ENCODE measurements at places on chromosomes 11 and 22.

GRCh38 chr11:41245704-41246398 lies 213.6 kb downstream of the LRRC4C start:
- H3K36me3 ChIP-seq = no peaks in the 10 kb centered on the region
- DNase-seq = no peak
- no peaks in the 10 kb centered on the region for H3K27me3 ChIP-seq

DNA sequence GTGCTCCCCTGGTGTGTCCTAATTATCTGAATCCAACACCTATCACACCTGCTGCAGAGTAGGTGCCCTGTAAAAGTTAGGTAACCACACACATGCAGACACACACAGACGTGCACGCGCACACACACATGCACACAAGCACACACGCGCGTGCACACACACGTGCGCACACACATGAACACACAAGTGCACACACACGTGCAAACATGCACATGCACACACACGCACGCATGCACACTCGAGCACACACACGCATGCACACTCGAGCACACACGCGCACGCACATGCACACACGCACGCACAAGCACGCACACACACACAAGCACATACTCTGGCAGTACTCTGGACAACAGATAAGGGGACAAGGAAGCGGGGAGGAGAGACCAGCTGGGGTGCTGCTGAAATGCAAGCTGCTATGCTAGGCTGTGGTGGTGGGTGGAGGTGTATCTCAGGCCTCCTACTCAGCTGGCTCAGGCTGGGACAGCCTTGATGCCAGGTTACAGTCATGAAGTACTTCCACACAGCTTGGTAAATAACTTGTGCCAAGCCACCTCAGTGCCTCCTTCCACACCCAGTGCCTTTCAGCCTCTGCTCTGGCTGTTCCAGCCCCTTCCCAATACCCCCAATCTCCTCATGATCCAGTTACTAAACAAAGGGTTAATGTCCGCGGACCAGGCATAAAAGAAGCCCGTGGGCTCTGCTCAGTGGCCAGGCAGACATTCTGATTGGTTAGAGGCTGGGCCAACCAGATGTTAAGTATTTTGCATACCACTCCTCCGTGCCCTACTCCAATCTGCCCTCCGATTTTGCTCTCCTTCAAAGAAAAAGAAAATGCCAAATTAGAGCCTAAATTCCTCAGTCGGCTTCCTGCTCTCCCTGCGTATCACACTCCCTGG lies 374.1 kb downstream of the TENM4 start:
- no peak for DNase-seq
- no peaks in the 10 kb centered on the region for H3K27me3 ChIP-seq
- peak overlapping the region; percentile 39 for H3K4me3 ChIP-seq
- peaks cover 8% of the 10 kb centered on the region for H3K4me1 ChIP-seq
- H3K36me3 ChIP-seq = no peaks in the 10 kb centered on the region

DNA sequence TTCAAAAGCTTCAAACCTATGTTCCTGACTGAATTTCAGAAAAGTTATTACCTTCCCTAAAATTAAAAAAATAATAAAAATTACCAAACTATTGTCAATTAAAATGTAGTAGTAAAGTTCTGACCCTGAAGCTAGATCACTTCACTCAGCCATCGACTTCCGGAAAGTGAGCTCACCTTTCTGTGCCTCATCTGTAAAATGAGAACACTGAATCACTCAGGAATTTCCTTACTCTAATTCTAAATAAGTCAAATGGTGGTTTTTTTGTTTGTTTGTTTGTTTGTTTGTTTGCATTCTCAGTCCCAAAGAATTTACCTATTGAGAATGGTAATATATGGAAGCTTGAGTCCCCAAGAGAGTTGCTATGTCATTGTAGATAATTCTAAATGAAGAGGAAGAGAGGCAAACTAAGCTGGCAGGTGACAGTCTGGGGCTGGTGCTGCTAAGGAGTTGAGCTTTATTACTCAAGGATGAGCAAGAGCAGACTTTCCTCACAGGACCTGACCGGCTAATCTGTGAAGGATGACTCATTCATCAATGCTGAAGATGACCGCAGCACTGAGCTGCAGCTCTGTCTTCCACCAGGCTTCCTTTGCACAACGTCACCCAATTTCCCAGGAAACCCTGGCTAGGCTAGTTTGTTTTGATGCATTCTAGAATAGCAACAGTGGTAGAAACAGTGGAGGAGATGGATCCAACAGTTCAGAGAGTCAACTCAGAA lies 248.8 kb downstream of the RAB38 start:
- H3K4me3 ChIP-seq = no peak overlapping the region
- H3K27me3 ChIP-seq = no peaks in the 10 kb centered on the region
- DNase-seq = no peak
- no peaks in the 10 kb centered on the region for H3K36me3 ChIP-seq
- no peak overlapping the region for H3K27ac ChIP-seq

DNA sequence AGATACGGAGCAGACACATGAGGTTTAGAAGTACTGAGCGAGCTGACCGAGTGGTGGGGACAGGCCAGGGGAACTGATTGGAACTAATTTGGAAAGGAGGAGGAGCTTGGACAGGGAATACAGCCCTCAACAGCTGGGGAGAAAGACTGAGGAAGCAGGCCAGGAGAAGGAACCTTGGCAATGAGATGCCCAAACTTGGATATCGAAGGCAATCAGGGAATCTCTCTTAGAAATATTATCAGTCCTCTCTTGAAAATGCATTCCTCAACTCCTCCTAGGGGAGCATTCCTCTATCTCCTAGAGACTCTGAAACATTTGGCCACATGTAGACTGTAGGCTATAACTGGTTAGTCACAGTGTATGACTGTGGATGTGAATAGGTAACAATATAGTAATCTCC lies 284.6 kb downstream of the GUCY1A2 start:
- no peak overlapping the region for H3K4me3 ChIP-seq
- no peaks in the 10 kb centered on the region for H3K4me1 ChIP-seq
- no peak overlapping the region for H3K27ac ChIP-seq
- no peak for DNase-seq
- peaks cover 1% of the 10 kb centered on the region for H3K36me3 ChIP-seq

GRCh38 chr22:44406341-44407170 lies 91.5 kb downstream of the RTL6 start:
- peaks cover under 1% of the 10 kb centered on the region for H3K4me1 ChIP-seq
- peaks cover 22% of the 10 kb centered on the region for H3K27me3 ChIP-seq
- no peaks in the 10 kb centered on the region for H3K36me3 ChIP-seq
- no peak overlapping the region for H3K27ac ChIP-seq
- no peak for DNase-seq
- H3K4me3 ChIP-seq = no peak overlapping the region

DNA sequence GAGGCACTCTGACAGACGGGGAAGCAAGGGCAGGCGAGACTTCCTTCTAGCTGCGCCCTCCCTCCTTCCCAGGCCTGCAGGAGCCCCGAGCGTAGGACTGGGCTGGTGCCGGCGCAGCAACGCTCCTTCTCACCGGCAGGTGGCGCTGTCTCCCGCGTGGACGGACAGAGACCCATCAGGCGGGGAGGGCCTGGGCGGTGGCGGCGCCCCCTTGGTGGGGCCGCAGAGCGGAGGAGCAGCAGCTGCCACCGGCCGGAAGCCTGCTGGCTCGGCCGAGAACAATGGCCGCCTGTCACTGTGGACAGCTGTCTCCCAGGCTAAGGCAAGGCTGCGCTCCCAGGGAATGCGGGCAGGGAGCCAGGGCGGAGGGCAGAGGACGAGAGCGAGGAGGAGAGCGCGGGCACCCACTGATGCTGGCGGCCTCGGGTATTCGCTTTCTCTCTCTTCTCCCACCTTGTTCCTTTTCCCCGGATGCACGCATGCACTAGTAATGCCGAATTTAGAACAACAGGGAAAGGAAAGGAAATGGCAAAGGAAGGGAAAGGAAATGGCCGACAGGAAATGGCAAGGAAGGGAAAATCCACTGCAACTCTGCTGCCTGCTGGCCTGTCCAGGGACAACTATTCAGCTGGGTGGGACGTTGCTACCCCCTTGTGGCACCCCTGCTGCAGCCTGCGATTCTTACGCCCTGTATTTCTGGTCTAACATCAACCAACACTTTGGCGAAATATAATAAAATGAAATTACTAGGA lies 14.4 kb downstream of the PPM1F start:
- peak overlapping the region; percentile 86 for H3K4me3 ChIP-seq
- DNase-seq = peak; percentile 98
- no peaks in the 10 kb centered on the region for H3K27me3 ChIP-seq
- H3K36me3 ChIP-seq = peaks cover 6% of the 10 kb centered on the region
- H3K27ac ChIP-seq = peak overlapping the region; percentile 98

DNA sequence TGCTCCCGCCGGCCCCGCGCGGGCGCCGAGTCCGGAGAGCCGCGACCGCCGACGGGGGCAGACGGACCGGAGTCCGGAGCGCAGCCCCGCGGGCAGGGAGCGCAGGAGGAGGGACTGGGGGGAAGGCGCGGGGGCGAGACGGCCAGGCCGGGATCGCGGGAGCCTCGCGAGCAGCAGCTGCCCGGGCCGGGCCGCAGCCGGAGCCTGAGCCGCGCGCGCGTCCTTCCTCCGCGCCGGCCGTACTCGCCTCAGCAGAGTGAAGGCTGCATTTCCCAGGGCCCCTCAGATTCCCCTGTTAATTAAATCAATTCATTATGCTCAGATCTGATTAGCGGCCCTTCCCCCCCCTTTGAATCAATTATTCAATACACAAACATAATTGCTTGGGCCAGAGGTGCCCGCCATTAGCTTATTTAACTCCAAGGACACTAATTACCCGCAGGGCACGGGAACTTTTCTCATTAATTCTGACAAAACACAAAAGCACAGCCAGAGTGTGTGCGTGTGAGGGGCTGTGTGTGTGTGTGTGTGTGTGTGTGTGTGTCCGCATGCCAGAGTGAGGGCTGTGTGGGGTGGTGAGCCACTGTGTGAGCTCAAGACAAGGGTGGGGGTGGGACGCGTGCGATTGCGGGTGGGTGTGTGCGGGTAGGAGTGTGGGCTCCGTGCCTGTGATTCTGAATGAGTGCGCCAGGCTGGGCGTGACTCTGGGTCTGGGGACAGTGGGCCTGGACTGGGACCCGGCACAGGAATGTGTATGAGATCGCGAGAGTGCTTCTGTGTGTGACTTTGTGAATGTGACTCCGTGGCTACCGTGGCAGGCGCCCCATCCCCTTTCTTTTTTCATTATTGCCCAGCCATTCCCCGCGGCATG lies 5.1 kb upstream of the LMO1 start:
- H3K36me3 ChIP-seq = no peaks in the 10 kb centered on the region

DNA sequence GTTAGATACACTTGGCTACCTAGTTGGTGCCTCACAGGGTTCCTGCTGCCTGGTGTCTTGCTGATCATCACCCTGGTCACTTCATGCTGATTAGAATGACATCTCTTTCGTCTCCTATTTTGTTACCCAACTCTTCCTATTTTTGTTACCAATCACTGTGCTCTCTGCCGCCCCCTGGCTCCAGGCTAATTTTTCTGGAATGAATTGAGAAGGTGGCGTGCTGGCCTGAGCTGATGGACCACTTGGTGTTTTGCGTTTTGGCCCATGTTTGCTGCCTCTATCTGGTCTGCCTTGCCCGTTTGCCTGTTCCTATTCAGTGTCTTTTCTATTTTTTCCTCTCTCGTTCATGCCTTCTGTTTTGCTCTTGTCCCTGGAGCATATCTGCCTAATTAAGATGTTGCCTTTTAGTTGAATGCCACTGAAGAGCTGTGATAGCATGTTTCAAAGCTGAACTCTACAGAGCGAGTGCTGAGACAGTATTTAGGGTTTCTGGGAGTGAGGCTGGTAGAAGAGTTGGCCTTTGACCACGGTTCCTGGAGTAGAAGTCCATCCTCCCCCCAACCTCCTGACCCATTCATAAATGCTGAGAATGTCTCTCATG lies 5.9 kb upstream of the ATF4 start:
- DNase-seq = no peak
- no peaks in the 10 kb centered on the region for H3K27me3 ChIP-seq
- peaks cover 21% of the 10 kb centered on the region for H3K4me1 ChIP-seq
- H3K4me3 ChIP-seq = no peak overlapping the region
- H3K36me3 ChIP-seq = peaks cover 50% of the 10 kb centered on the region
- H3K27ac ChIP-seq = peak overlapping the region; percentile 9

GRCh38 chr22:48088251-48088650 lies 1325.8 kb downstream of the TBC1D22A start:
- no peak overlapping the region for H3K27ac ChIP-seq
- no peaks in the 10 kb centered on the region for H3K36me3 ChIP-seq
- H3K27me3 ChIP-seq = no peaks in the 10 kb centered on the region
- no peak for DNase-seq

DNA sequence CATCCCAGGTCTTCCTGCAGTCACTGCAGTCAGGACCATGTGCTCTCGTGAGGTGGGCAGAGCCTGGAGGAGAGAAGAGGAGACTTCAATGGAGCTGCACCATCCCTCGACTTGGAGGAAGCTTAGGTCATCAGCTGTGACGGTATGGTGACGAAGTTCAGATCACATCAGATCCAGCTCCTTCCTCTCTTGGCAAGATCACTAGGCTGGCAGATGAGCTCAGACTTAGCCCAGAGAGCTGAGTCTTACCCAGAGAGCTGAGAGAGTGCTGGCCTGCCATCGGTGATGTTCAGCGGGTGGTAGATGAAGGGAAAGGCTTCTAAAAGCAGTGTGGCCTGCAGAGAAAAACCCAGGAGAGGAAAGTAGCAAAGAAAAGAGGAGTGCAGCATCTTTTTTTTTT lies 1.8 kb upstream of the SLC15A3 start:
- H3K36me3 ChIP-seq = no peaks in the 10 kb centered on the region
- H3K4me3 ChIP-seq = no peak overlapping the region
- H3K27me3 ChIP-seq = no peaks in the 10 kb centered on the region
- H3K27ac ChIP-seq = no peak overlapping the region
- no peak for DNase-seq

- H3K4me3 ChIP-seq = no peak overlapping the region
- H3K36me3 ChIP-seq = no peaks in the 10 kb centered on the region
- no peak overlapping the region for H3K27ac ChIP-seq
- peaks cover 40% of the 10 kb centered on the region for H3K27me3 ChIP-seq
These were observed 7.4 kb downstream of the OR10D3 start for GRCh38 chr11:124190298-124191139.

DNA sequence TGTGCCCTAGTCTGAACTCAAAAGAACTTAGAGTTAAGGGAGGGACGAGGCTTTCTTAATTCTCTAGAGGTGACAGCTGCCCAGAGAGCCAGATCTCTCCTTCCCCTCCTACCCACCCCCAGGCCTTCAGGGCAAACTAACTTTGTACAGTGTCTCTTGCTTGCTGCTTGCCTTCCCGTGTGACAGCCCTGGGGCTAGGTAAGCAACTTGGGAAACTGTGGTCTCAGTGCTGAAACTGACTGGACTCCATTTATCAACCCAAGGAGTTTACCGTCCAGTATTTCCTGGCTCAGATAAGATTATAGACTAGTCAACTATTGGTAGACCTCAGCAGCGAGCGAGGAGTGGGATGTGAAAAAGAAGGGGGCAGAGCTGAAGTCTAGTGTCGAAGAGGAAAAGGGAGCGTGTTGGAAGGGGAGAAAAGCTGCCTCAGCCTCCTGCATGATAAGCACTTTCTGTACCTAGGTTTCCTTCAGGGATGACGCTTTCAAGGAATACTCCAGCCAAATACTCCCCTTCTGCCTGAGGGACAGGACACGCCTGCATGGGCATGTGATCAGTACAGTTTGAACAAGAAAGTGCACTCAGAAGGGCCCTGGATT lies 43.3 kb upstream of the WEE1 start:
- peaks cover 2% of the 10 kb centered on the region for H3K36me3 ChIP-seq
- no peaks in the 10 kb centered on the region for H3K27me3 ChIP-seq
- H3K27ac ChIP-seq = peak overlapping the region; percentile 85
- H3K4me3 ChIP-seq = no peak overlapping the region
- H3K4me1 ChIP-seq = peaks cover 72% of the 10 kb centered on the region

GRCh38 chr11:56271092-56271491 lies 2.9 kb upstream of the OR5T1 start:
- H3K27me3 ChIP-seq = no peaks in the 10 kb centered on the region
- no peak overlapping the region for H3K4me3 ChIP-seq
- H3K36me3 ChIP-seq = peaks cover 3% of the 10 kb centered on the region
- DNase-seq = no peak
- H3K27ac ChIP-seq = no peak overlapping the region
- H3K4me1 ChIP-seq = no peaks in the 10 kb centered on the region
